ENCODE measurements at places on chromosomes 16 and 17.

GRCh38 chr16:65832679-65833078, 533.8 kb upstream of the CDH5 start:
- no peak for DNase-seq

DNA sequence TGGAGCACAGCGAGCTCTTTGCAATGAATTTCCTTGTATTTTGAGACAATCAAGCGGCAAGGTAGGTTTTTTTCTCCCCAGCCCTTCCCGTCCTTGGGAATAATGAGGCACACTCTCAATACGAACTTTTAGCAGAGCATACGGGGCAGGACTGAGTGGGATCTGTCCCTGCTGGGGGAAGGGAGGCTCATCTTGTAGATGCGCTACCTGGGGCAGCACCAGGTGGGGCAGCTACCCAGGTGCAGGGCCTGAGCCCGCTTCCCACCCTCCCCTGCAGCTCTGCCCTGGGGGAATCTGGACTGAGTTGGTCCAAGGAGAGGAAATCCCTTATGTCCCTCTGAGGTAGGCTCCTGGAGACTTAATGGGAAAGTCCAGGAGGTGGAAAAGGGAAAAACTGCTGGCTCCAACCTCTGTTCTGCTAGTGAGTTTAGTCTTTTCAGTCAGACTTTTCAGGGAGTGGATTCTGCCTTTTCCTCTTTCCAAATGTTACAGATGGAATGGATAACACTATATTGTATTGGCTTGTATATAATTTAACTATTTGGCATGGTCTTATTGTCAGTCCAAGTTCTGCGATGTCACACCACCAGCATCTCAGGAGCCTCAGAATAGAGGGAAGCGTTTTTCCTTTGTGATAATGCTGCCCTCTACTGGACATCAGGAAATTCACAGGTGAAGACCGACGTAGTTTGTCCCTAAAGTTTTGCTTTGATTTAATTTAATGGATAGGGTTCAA, 9.6 kb upstream of the CES1 start:
- DNase-seq, result peak; percentile 23

GRCh38 chr17:3729881-3730280, 6.2 kb downstream of the HASPIN start:
- no peak for DNase-seq

- DNase-seq, result no peak
Measured at GRCh38 chr16:66091471-66091891, 275.0 kb upstream of the CDH5 start.

DNA sequence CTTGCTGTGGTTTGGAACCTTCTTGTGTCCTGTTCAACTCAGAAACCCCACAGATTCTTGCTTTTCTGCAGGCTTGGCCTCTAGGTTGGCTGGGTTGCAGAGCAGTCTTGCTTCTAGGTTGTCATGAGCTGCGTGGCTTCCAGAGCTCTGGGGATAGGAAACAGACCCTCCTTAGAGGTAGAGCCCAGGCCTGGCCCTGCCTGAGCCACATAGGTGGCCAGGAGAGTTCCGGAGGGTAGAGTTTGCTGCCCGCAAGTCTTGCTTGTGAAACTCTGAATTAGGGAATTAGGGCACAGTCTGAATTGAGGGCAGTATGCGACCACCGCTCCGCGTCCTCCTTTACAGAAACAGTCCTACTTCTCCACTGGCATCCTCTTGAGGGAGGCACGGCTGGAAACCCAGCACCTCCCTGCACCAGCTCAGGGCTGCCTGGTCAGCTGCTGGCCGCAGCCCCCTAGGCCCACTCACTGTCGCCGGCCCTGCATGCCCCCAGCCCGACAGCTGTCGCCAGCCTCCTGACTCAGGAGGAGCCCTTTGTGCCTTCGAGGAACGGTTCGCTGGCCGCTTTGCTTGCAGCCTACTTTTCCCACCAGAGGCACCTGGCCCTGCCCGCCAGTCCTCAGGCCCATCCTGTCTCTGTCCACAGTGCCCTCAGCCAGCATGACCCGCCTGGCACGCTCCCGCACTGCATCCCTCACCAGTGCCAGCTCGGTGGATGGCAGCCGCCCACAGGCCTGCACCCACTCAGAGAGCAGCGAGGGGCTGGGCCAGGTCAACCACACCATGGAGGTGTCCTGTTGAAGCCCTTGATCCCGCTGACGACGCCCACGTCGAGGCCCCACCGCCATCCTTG, 4.3 kb upstream of the SETD6 start:
- no peak for DNase-seq

GRCh38 chr17:63445571-63445953, 544 bp downstream of the CYB561 start:
- DNase-seq, result no peak

GRCh38 chr16:48971571-48972077, 310.0 kb downstream of the CBLN1 start:
- DNase-seq, result no peak

GRCh38 chr16:12186774-12187335, 210.3 kb downstream of the SNX29 start:
- peak; percentile 25 for DNase-seq

GRCh38 chr16:80526418-80527061, 14.3 kb upstream of the DYNLRB2 start:
- peak; percentile 33 for DNase-seq

DNA sequence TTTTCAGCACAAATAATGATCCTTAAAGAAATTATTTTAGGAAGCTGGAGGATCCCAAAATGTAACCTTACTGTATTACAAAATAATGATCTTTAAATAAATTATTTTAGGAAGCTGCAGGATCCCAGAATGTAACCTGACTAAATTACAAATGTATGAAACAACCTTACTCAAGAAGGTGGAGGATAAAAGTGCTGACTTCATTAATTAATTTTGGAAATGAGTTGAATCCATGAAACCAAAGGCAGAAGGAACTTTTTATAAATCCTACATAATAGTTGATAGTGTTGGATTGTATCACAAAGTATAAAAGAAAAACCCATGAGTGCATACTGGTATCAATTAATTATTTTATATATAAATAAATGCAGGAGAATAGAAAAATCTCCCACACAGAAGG, 859.9 kb downstream of the KCNJ2 start:
- DNase-seq, result no peak

DNA sequence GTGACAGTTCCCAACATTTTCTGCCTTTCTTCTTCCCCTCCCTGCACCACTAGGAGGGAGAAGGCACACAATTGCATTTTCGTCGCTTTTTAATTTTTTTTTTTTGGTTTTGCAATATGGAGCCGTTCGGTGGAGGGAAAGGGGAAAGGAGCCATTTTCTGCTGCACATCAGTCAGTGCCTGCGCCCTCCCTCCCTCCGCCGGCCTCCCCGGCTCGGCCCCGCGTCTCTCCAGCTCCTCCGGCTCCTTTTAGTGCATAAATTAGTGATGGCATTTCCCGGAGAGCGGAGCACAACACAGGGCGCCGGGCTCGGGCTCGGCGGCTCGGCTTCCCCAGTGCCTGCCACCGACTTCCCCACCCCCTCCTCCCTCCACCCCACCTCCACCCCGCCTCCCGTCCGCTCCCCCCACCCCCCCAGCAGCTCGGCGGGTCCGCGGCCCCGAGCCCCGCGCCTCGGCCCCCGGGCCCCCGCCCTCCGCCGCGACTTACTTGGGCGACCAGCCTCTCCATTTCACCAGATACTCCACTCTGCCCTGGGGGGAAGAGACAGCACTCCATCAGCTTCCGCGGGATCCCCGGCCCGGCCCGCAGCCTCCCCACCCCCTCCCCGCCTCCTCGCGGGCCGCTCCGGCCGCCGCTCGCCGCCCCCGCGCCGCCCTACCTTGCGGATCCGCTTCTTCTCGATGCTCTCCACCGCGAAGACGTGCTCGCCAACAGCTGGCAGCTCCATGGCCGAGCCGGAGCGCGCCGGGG, 542 bp downstream of the CBX4 start:
- DNase-seq, result peak; percentile 50

- DNase-seq, result no peak
Measured at GRCh38 chr16:72162105-72162692, 9.8 kb downstream of the PMFBP1 start.

Data from brain microvascular endothelial cell (primary cell).